H7 (cell line): ENCODE measurements at places on chromosomes 2 and 18. TPM values are rescaled to one million over a fixed set of nuclear protein-coding genes. Genes with fewer than 3 reads are reported as not detected.

GAD1 gene
- 19.3 and 25.8 TPM in 2 replicates for total RNA-seq

ARHGAP15 gene
- not detected in 2 replicates for total RNA-seq

PSD4 gene
- total RNA-seq = 1.5 and 1.9 TPM in 2 replicates

CNGA3 gene
- total RNA-seq = 0.10 TPM in 1 of 2 replicates, not detected in the other

SRBD1 gene
- total RNA-seq = 22.2 and 24.1 TPM in 2 replicates

GRHL1 gene
- total RNA-seq = 0.30 and 1.2 TPM in 2 replicates

HOXD12 gene
- total RNA-seq = not detected in 2 replicates

AMER3 gene
- total RNA-seq = 0.04 and 0.14 TPM in 2 replicates

SPP2 gene
- total RNA-seq = not detected in 2 replicates

GTF2A1L gene
- total RNA-seq = 1.7 and 2.5 TPM in 2 replicates

COLEC11 gene
- 0.07 TPM in 1 of 2 replicates, not detected in the other for total RNA-seq

THAP4 gene
- 120 and 121 TPM in 2 replicates for total RNA-seq

- DNase-seq = no peak
Measured at GRCh38 chr18:55641486-55641885, 53.5 kb upstream of the TCF4 start.

DNA sequence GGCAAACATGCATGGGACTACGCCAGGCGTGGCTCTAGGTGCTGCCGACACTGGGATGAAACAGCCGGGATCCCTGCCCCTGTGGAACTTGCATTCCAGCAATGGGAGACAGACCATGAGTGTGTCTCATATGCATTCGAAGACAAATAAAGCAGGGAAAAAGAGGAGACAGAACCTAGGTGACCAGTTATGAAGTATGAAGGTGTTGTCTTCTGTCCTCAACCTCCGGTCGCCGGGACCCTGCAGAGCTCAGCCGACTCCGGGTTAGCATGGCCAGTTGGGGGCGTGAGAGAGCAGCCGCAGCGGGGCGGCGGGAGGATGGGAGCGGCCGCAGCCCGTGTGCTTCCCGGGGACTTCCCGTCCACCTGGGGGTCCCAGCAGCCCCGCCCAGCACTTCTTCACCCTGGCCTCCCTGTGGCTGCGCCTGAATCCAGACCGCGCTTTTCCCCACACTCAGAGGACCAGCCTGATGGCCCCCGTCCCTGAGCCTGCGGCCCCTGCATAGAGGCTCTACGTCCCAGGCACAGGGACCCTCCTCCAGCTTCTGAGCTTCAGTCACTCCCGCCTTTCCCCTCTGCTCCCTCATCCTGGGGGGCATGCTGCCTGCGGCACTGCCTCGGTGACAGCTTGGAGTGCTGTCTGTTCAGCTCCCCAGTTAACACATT is 11.4 kb downstream of the ID2 start:
- DNase-seq = peak; percentile 88

DNA sequence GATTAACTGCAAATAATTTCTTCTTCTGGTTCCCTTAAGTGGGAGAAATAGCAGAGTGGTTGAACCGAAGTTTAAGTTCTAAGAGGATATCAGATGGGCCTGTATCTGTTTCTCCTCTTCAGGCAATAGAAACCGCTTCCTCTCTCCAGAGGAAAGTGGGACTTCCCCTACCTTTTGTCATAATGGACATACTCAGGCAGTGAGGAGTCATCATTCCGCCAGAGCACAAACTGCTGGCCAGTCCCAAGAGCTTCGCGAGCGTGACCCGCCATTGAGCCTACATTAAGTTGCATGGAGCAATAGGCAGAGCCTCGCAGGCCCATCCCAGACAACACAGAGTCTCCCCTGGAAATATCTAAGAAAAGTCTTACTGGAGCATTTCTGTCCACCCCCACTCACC is 158.9 kb downstream of the LDLRAD4 start:
- peak; percentile 20 for DNase-seq

- DNase-seq = no peak
Measured at GRCh38 chr2:124001696-124002430, 23.2 kb upstream of the CNTNAP5 start.

GRCh38 chr18:75638223-75638775 is 210.8 kb upstream of the SMIM21 start:
- peak; percentile 13 for DNase-seq

- DNase-seq = no peak
Measured at GRCh38 chr2:104889291-104889959, 35.5 kb downstream of the POU3F3 start.

DNA sequence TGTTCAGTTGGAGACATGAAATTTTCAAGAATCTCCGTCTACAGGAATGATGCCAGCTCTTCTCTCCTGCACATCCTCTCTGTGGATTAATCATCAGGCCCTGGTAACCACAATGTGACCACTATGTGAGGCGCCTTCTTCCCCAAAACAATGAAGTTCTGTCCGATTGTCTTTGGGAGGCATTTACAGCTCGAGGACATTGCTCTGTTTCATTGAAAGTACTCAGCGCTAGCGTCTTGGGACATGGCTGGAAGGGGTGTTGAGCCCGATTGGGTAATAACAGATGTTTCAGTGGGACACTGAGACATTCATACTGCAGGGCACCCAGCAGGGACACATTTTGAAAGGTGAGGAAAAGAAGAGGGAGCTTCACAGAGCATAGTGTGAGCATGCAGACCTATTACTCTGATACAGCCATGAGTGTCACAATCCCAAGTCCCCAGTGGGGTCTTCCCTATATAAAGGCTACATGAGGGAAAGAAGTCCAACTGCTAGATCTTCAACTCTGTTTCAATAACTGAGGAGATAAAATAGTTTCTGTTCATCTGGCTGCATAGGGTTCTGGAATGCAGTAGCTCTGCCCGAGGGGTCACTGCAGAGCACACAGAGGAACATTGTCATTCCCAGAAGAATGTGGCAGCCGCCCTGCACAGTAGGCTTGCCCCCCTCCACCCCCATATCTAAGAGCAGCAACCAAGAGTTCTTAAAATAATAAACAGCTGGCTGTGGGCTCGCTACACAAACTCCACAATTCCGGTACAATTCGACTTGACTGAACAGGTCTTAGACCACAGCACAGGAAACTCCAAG is 237.3 kb downstream of the OSR1 start:
- no peak for DNase-seq

DNA sequence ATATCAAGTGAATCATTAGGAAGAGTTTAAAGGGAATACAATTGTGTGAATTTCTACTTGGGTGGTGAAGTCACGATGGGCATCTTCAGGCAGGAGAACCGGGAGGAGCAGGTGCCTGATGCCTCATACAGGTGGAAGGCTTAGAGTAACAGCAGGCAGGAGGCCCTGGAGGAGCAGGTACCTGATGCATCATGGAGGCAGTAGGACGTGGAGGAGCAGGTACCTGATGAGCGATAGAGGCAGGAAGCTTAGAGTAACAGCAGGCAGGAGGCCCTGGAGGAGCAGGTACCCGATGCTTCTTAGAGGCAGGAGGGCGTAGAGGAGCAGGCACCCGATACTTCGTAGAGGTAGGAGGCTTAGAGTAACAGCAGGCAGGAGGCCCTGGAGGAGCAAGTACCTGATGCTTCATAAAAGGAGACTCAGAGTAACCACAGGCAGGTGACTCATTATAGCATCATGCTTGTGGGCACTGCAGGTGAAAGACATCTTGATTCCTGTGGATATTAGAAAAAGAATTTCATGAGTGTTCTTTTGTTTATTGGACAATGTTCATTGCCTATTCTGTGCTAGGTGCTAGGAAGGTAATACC is 133.9 kb downstream of the ATP9B start:
- DNase-seq = no peak

GRCh38 chr2:122422384-122422991 is 667.0 kb downstream of the TSN start:
- no peak for DNase-seq

DNA sequence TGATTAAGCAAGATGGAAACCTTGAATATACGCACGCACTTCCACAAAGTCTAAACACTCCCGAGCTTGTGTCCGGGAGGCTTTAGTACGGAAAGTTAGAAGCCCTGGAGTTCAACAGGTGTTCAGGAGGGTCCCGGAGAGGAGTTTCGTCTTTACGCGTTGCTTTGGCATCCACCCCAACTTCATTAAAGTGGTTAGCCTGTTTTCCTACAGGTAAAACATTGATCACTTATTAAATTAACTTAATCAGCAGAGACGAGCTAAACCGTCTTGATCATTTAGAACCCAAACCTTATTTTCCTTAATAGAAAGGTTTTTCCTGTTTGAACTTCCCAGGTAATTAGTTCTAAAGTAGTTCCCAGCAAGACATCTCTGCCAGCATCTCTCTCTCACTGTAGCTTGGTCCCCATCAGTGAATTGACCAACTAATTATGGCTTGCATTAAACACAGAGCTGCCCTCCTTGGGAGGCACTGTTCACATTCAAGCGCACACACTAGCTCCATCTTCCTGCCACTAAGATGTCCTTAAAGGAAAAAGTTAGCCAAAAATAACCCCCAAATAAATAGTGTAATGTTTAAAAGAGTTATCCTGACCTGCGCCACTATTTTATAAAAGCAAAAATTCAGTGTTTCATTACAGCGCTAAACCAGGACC is 1.4 kb downstream of the NPAS2 start:
- DNase-seq = peak; percentile 67

DNA sequence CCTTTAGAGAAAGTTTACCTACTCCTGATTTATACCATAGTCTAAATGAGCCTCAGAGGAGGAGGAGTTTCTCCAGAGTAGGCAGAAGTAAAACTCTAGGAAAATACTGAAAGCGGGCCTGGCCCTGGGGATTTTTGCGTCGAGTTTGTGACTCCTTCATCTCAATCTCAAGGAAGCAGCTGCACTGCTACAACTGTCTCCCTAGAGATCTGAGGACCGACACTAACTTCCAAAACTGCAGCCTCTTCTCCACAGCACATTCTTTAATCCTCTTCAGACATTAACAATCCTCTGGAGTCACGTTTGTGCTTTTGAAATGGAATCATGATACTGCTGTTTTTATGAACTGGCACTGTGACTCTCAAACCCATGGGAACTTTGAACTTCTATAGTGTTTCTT is 281.4 kb downstream of the KCNS3 start:
- DNase-seq = no peak

DNA sequence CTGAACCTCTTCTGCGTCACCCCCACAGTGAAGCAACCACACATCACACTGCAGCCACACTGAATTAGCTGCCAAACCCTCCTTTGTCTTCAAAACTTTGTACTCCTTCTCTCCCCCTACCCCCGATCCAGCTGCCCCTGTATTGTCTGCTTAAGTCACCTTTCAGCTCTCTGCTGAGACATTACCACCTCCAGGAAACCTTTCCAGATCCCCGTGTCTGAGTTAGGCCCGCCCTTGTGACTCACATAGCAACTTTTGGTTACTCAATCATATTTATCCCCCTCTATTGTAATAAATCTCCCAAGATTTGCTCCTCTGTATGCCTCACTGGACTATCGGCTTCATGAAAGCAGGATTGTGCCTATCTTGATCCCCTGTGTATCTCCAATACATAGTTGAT is 82.8 kb upstream of the CDCA7 start:
- DNase-seq = no peak

GRCh38 chr2:200380091-200380561 is 73.6 kb downstream of the SPATS2L start:
- no peak for DNase-seq

GRCh38 chr2:128769457-128770142 is 450.9 kb upstream of the HS6ST1 start:
- DNase-seq = peak; percentile 6

- DNase-seq = no peak
Measured at GRCh38 chr2:234292205-234292961, 204.5 kb downstream of the ARL4C start.

DNA sequence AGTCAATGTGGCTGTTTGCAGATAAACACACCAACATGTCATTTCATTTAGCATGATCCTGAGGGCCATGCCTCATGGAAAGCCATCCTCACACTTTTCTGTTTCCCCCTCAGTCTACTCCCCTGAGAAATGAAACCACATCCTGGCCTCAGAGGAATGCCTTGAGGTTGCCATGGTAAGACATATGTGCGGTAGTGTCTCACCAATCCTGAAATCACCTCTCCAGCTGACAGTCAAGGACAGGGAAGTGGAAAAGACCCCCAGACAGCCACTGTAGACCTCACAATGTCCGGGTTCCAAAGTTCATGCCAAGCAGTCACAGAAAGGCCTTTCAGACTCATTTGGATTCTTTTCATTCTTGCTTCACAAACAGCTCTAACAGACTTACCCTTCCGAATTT is 175.2 kb upstream of the PKDCC start:
- DNase-seq = no peak

- DNase-seq = no peak
Measured at GRCh38 chr2:236744281-236744705, 174.7 kb downstream of the ACKR3 start.

DNA sequence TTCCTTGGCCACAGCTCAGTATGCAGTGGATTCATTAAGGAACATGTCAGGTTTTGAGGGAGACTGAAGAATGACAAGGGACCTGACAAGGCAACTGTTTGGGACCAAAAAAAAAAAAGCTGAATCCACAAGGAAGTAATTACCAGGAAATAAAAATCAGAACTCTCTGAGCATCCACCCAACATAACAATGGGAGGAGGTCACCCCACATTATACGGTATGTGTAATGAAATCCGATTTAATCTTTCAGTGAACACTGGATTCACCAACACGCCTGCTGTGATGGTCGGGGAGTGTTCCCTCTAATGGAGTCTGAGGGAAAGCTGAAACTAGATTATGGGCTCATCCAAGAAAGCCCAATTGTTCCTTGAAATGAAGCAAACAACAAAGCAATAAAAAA is 329.3 kb downstream of the ETAA1 start:
- DNase-seq = no peak

GRCh38 chr2:236550701-236551465 is 18.7 kb upstream of the ACKR3 start:
- no peak for DNase-seq

GRCh38 chr18:34358923-34359322 is 134.2 kb upstream of the NOL4 start:
- DNase-seq = peak; percentile 4

- DNase-seq = no peak
Measured at GRCh38 chr2:139122711-139123158, 342.5 kb upstream of the NXPH2 start.

GRCh38 chr2:168529054-168529833 is 73.2 kb downstream of the CERS6 start:
- DNase-seq = no peak

DNA sequence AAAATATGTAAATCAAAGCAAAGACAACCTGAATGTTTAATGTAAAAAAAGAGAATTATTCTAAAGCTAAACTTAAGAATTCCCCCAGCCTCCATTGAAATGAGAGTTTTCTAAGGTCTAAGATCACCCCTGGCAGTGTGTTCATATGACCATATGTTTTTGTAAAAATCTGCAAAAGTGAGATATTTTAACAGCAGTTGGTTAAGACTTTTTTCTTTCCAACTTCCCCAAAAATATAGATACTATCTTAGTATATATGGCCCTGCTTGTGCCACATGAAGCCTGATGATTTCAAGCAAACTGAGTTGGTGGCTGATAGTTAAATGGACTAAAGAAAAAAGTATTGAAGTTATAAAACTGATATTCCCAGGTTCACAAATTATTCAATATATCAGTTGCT is 35.4 kb downstream of the ZNF804A start:
- DNase-seq = no peak

DNA sequence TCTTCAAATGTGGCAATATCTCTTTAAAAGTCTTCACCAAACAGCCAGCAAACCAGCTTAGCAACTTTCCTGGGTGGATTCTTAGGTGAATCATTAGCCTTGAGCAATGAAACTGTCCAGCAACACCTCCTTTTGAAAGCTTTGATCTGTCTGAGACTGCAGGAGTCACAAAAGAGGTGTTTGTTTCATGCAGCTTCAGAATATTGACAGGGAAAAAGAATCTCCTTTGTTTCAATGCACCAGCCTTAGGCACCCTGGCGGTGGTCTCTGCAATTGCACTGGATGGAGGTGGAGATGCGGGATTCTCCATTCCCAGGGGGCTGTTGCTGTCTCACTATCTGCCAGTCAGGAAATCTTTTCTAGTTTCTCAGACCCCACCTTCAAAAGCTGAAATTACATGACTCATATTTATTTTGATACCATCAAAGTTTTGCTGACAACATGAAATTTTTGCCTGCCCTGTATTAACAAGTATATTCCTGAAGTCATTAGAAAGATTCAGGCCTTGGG is 76.0 kb upstream of the DSG1 start:
- peak; percentile 26 for DNase-seq
